Naive B cell (primary cell): ENCODE measurements at places on chromosomes 11 and 22. TPM values are rescaled to one million over a fixed set of nuclear protein-coding genes. Genes with fewer than 3 reads are reported as not detected.

SMTNL1 gene
- polyA plus RNA-seq: not detected

SEC14L6 gene
- polyA plus RNA-seq: not detected

MDK gene
- polyA plus RNA-seq: not detected

OR56A1 gene
- not detected for polyA plus RNA-seq

PNPLA5 gene
- not detected for polyA plus RNA-seq

DNA sequence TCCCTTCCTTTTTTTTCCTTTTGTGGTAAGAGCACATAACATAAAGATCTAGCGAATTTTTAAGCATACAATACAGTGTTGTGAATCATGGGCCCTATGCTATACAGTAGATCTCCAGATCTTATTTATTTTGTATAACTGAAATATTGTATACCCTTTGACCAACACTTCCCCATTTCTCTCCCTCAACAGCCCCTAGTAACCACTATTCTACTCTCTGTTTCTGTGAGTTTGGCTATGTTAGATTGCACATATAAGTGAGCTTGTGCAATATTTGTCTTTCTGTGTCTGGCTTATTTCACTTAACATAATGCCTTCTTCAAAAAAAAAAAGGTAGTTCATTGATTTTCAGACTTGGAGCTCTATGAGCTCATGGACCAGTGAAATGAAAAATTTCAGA lies 180.5 kb downstream of the C11orf91 start:
- DNase-seq: no peak

GRCh38 chr11:92224054-92224406 lies 588 bp upstream of the FAT3 start:
- DNase-seq: no peak

DNA sequence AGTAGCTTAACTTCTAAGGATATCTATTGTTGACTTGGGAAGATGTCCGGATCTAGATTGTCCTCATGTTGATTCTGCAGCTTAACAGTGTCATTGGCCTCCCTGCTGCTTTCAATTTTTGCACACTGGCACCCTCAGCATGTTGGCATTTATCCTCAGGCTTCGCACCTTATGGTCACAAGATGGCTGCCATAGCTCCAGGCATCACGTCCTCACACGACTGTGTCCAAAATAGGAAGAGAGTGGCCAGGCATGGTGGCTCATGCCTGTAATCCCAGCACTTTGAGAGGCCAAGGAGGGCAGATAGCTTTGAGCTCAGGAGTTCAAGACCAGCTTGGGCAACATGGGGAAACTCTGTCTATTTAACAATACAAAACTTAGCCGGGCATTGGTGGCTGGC lies 58.3 kb upstream of the RASD2 start:
- no peak for DNase-seq

- DNase-seq: no peak
Observed at GRCh38 chr11:128515826-128516778, 71.3 kb downstream of the ETS1 start.

DNA sequence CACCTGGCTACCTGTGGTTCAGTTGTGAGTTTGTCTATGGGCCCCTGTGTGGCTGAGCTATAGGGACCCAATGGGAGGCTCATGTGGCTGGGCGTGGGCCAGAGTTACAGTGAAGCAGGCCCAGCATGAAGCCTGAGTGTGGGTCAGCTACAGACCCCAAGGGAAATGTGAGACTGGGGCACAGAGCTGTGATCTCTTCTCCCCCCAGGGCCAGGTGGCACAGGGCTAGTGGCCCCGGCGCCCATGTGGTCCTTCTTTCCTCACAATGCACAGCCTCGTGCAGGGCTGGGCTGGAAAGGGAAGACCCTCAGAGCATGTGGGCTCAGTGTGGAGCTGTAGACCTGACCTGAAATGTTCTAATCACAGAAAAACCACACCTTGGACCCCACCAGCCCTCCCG lies 71.6 kb upstream of the NECTIN1 start:
- no peak for DNase-seq

DNA sequence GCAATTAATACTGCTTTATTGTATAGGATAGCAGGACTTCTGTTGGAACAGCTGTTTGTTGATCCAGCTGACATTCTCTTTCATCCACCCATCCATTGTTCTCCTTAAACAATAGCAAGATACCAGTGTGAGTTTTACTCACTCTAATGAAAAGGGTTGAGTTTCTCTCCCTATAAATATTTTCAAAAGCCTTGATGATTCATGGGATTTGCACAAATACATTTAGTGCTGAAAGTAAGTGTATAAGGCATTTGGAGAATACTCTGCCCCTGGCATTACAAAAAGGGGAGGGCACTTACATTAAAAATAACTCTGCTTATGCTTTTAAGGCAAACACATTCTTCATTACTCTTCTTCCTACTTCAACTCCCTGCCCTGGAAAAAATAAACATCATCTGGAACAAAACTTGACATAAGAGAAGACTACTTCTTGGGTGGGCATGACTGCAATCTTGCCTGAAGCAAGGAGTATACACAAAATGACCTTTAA lies 634.9 kb downstream of the METTL15 start:
- no peak for DNase-seq

- no peak for DNase-seq
Observed at GRCh38 chr11:132683602-132684001, 848.7 kb downstream of the OPCML start.

GRCh38 chr22:27323661-27324060 lies 477.9 kb downstream of the MN1 start:
- DNase-seq: no peak
